CD4-positive, alpha-beta T cell (primary cell): ENCODE measurements at places on chromosomes 4 and X. TPM values are rescaled to one million over a fixed set of nuclear protein-coding genes. Genes with fewer than 3 reads are reported as not detected.

DNA sequence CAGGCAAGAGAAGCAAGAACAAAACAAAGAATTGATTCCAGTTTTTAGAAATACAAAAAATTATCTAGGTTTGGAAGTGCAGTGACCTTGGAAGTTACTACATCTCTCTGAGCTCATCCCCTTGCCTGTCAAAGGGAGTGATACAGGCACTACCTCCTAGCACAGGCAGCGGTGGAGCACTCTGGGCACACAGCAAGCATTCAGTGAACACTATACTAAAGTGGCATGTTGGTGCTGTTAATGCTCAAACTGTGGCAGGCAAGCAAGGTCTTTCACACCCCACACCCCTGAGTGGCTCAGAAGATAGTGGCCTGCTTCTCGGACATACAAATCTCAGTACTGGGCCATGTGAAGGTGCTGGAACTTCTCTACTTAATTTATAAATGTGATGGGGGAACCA is 51.2 kb downstream of the DRD5 start:
- no peaks in the 10 kb centered on the region for H3K27me3 ChIP-seq
- no peak overlapping the region for H3K4me3 ChIP-seq
- no peak overlapping the region for H3K27ac ChIP-seq
- no peak for DNase-seq
- no peaks in the 10 kb centered on the region for H3K36me3 ChIP-seq
- H3K4me1 ChIP-seq = no peaks in the 10 kb centered on the region

- H3K27me3 ChIP-seq = no peaks in the 10 kb centered on the region
- H3K4me3 ChIP-seq = no peak overlapping the region
- H3K36me3 ChIP-seq = no peaks in the 10 kb centered on the region
- no peak for DNase-seq
- no peak overlapping the region for H3K27ac ChIP-seq
Observed at GRCh38 chr4:119184128-119184527, 28.4 kb upstream of the USP53 start.

MCF2 gene
- total RNA-seq = 1.1 TPM

DNA sequence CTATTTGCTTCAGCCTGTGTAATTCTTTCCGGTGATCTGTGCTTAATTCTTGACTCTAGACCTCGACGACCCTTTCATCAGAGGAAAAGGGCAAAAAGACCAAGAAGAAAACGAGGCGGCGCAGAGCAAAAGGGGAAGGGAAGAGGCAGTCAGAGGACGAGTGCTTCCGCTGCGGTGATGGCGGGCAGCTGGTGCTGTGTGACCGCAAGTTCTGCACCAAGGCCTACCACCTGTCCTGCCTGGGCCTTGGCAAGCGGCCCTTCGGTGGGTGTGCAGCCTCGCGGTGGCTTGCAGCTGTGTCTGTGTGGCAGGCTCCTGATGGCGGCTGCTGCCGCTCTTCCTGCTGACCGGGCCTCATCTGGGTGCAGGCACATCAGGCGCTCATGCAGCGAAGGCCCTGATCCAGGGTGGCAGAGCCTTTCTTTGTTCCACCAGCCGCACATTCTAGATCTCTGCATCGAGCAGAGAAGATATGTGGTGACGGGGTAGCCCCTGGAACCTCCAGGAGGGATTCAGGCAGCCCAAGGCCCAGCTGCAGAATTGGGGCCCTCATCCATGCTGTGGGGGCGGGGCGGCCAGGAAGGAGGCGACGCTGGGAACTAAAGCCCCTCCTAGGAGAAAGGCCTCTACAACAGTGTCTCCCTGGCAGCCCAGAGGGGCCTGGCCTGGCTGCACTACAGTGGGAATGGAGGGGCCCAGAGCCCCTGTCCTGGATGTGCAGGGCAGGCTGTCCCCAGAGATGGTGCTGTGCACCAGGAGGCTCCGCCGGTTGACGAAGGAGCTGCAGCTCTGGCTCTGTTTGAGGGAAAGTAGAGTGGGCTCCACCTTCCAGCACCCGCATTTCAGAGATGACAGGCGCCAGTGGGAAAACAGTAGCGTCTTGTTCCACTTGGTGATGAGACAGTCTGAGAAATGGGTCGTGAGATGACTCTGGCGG is 32.1 kb downstream of the NELFA start:
- H3K27me3 ChIP-seq = no peaks in the 10 kb centered on the region
- no peak overlapping the region for H3K27ac ChIP-seq

DNA sequence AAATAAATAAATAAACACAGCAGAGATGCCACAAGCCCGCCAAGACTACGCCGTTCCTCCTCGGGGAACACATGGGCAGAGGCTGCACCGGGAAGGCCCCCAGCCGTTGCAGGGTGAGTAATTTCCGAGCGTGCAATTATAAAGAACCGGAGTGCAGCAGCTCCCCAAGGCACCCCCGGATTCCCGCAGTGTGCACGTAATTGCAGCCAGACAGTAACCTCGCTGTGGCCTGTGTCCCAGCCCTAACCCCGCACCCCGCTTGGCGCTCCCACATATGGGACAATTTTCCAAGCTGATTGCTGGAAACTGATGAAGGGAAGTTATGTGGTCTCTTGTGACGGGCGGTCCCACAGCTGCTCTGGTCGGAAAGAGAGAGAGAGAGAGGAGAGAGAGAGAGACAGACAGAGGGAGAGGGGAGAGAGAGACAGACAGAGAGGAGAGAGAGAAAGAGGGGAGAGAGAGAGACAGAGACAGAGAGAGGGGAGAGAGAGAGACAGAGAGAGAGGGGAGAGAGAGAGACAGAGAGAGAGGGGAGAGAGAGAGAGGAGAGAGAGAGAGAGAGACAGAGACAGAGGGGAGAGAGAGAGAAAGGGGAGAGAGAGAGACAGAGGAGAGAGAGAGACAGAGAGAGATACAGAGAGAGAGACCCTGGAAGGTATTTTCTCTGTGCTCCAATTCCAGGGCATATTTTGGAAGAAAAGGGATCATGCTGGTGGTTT is 275.4 kb downstream of the SHOX start:
- no peak overlapping the region for H3K4me3 ChIP-seq
- H3K27ac ChIP-seq = no peak overlapping the region
- peaks cover 2% of the 10 kb centered on the region for H3K27me3 ChIP-seq
- no peak for DNase-seq
- H3K36me3 ChIP-seq = no peaks in the 10 kb centered on the region
- no peaks in the 10 kb centered on the region for H3K4me1 ChIP-seq

UGT2B15 gene
- not detected for total RNA-seq

PLS3 gene
- total RNA-seq = 0.45 TPM

GRCh38 chr4:164937576-164938270 is 39.7 kb downstream of the TRIM61 start:
- no peak overlapping the region for H3K27ac ChIP-seq
- DNase-seq = no peak
- peaks cover 9% of the 10 kb centered on the region for H3K27me3 ChIP-seq
- H3K4me1 ChIP-seq = no peaks in the 10 kb centered on the region
- no peak overlapping the region for H3K4me3 ChIP-seq
- no peaks in the 10 kb centered on the region for H3K36me3 ChIP-seq

DNA sequence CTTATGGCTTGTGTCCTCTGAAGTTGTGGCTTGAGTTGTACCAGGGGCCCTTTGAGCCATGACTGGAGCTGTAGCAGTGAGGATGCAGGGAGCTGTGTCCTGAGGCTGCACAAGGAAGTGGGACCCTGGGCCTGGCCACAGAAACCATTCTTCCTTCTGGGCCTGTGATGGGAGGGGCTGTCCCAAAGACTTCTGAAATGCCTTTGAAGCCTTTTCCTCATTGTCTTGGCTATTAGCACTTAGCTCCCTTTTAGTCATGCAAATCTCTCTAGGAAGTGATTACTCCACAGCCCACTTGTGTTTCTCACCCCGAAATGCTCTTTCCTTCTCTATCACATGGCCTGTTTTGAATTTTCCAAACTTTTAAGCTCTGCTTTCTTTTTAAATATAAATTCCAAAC is 92.4 kb downstream of the FHDC1 start:
- peaks cover under 1% of the 10 kb centered on the region for H3K4me1 ChIP-seq
- H3K27me3 ChIP-seq = no peaks in the 10 kb centered on the region
- DNase-seq = no peak
- H3K4me3 ChIP-seq = no peak overlapping the region
- no peaks in the 10 kb centered on the region for H3K36me3 ChIP-seq

SYTL5 gene
- not detected for total RNA-seq

DNA sequence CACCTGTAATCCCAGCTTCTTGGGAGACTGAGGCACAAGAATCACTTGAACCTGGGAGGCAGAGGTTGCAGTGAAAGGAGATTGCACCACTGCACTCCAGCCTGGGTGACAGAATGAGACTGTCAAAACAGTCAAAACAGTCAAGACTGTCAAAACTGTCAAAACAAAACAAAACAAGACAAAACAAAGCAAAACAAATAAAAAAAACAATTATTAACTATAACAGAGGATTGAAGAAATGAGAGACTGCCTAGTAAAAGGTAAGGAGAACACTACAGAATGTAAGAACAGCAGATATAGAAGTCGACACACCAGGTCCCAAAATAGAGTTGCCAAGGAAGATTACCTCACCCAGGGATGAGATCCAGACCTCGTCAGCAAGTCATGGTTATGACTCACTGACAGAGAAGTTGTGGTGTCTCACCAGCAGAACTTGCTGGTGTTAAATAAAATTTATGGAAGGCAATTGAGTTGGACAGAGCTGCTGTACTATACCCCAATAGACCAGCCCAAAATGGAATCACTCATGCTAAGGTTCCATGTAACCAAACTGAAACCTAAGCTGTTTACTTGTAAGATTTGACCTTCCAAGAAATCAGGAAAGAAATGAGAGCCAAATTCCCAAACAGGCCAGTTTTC is 32.1 kb upstream of the GK start:
- H3K27me3 ChIP-seq = no peaks in the 10 kb centered on the region
- no peaks in the 10 kb centered on the region for H3K36me3 ChIP-seq
- H3K4me3 ChIP-seq = no peak overlapping the region
- no peak overlapping the region for H3K27ac ChIP-seq
- DNase-seq = no peak

DNA sequence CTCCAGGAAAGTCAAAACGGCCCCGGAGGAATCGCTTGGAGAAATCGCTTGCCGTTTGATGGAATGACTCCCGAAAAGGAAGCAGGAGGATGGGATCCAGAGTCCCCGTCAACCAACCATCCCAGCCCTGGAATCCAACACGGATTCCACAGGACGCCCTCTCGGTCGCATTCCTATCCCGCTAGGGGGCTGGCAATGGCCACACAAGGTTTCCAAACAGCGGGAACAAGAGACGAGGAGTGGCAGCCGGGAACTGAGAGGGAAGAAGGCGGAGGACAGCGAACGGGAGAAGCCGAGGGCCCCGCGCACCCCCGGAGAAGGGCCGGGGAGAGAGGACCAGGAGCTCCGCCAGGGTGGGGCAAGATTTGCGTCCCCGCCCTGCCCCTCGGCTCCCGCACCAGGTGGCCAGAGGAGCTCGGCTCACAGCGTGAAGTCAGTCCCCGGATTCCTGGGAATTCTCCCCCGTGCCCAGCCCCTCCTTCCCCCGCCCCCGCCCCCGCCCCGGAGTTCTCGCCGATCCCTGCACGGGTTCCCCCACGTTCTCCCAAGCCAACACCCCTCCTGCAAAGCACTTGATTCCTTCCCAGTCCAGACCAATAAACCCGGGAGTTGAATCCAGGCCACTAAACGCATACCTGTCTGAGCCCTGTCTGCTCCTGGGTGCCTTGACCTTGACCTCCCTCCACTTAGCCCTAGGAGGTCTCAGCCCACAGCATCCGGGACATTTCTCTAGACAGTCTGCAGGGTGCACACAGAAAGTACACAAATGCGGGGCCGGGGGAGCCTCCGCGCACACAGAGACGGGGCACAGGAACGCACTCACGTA is 1.4 kb downstream of the PDZD4 start:
- no peaks in the 10 kb centered on the region for H3K36me3 ChIP-seq
- peaks cover 34% of the 10 kb centered on the region for H3K4me1 ChIP-seq
- no peak overlapping the region for H3K27ac ChIP-seq

GRCh38 chr4:2793586-2794485 is 951 bp downstream of the SH3BP2 start:
- H3K27ac ChIP-seq = no peak overlapping the region
- peak; percentile 51 for DNase-seq
- peak overlapping the region; percentile 65 for H3K4me3 ChIP-seq
- no peaks in the 10 kb centered on the region for H3K36me3 ChIP-seq
- H3K4me1 ChIP-seq = peaks cover 83% of the 10 kb centered on the region
- H3K27me3 ChIP-seq = no peaks in the 10 kb centered on the region

DNA sequence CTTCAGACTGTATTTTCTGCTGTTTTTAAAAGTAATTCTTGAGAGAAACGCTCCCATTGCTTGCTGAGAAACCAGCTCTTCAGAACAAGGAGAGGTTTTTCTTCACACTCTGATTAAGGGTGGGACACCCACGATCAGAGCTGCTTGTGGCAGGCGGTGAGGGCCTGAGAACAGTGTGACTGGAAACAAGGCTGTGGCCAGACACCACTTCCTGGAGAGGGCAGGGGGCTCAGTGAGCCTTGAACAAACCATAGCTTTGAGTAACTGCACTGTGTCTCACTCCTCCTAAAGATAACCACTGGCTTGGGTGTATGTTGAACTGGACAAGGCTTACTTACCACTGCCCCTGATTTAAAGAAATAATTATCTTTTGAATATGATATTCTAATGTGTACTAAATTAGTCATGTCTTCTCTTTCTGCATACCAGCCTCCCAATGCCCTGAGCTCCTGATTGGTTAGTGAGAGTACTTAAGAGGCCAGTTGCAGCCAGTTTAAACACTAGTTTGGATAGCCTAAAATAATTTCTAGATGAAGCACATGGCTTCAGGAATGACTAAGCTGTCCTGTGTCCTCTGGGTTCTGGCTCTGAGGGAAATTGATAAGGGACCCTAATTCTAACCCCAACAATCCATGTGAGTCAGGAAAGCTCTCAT is 3.7 kb upstream of the GPR82 start:
- H3K4me3 ChIP-seq = no peak overlapping the region
- no peaks in the 10 kb centered on the region for H3K27me3 ChIP-seq
- peaks cover 33% of the 10 kb centered on the region for H3K4me1 ChIP-seq
- DNase-seq = peak; percentile 51
- H3K27ac ChIP-seq = no peak overlapping the region

GRCh38 chr4:26220696-26221095 is 100.1 kb upstream of the RBPJ start:
- no peaks in the 10 kb centered on the region for H3K27me3 ChIP-seq
- no peaks in the 10 kb centered on the region for H3K36me3 ChIP-seq
- no peak overlapping the region for H3K4me3 ChIP-seq
- no peak for DNase-seq

- no peaks in the 10 kb centered on the region for H3K27me3 ChIP-seq
- DNase-seq = no peak
- H3K36me3 ChIP-seq = no peaks in the 10 kb centered on the region
- peaks cover 14% of the 10 kb centered on the region for H3K4me1 ChIP-seq
- no peak overlapping the region for H3K4me3 ChIP-seq
Observed at GRCh38 chr4:151403656-151404055, 5.3 kb upstream of the FHIP1A start.

- no peak overlapping the region for H3K4me3 ChIP-seq
- H3K27me3 ChIP-seq = peaks cover 3% of the 10 kb centered on the region
- no peaks in the 10 kb centered on the region for H3K4me1 ChIP-seq
- H3K36me3 ChIP-seq = no peaks in the 10 kb centered on the region
- DNase-seq = no peak
Observed at GRCh38 chr4:141375855-141376254, 155.2 kb downstream of the ZNF330 start.

- H3K27me3 ChIP-seq = no peaks in the 10 kb centered on the region
- no peak overlapping the region for H3K27ac ChIP-seq
- no peak for DNase-seq
- no peaks in the 10 kb centered on the region for H3K36me3 ChIP-seq
- H3K4me3 ChIP-seq = no peak overlapping the region
- H3K4me1 ChIP-seq = no peaks in the 10 kb centered on the region
Observed at GRCh38 chr4:177485528-177485927, 43.3 kb upstream of the AGA start.

DSPP gene
- total RNA-seq = not detected

SCRG1 gene
- total RNA-seq = not detected
